CD4-positive, alpha-beta T cell (primary cell): ENCODE measurements at places on chromosomes 4 and X.

GRCh38 chrX:47723689-47724088 is 64.7 kb upstream of the UXT start:
- DNase-seq, result no peak

DNA sequence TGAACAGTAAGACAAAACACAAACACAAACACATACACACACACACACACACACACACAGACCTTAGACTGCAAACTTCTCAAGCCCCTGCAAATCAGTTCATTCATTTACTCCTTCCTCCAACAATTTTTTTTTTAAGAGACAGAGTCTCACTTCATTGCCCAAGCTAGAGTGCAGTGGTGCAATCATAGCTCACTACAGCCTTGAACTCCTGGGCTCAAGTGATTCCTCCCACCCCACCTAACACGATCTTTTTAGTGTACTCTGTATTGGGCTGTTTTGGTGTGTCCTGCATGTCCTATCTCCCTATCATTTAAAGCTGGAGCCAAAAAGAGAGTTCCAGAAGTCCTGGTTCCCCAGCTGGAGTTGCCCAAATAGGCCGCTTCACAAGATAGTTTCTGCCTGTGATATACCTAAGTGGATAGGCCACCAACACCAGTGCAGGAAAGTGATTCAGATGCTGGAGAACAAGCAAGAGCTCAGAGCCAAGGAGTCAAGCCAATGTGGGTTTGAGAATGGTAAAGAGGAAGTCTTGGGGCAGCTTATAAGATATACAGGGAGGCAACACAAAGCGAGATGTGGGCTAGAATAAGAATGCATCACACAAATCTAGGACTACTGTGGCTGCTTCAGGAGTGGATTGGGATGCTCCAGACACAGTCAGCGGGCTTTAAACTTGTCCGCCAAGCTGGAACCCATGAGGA is 85.4 kb upstream of the RAPGEF2 start:
- DNase-seq, result no peak

DNA sequence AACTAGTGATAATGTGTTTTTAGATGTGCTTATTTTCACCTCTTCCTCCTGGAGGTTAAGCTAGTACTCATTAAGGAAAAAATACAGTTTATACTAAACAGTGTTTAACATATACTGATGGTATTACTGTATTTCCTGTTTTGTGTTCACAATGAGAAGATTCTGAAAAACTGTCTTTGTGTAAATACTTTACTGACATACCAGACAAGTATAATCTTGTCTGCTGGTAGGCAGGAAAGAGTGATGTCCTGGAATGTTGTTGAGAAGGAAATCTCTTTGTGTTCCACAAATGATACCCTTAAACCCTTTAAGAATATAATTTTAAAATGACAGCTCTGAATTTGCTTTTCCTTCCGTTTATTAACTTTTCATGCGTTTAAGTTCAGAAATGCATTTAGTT is 205.5 kb upstream of the NUDT6 start:
- DNase-seq, result no peak

GRCh38 chr4:25441519-25442117 is 64.6 kb downstream of the ANAPC4 start:
- no peak for DNase-seq

DNA sequence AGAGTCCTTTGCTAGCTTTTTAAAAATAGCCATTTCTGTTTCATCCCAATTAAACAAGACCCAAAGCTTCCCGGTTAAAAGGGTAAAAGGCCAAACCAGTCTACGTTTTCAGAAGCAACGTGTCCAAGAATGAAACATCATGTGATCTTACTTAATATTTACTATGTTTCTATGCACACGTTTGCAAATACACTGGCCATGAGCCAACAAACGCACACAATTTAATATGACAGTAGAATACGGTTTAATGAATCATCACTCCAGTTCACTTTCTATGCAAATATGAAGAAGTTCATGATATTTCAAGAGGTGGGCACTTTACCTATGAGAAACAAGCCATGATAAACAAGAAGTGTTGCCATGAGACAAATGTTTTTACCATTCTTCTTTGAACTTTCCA is 4.3 kb downstream of the NR0B1 start:
- DNase-seq, result no peak

- DNase-seq, result no peak
Observed at GRCh38 chr4:113050371-113050755, 910 bp downstream of the ANK2 start.

GRCh38 chr4:74297539-74297938 is 10.7 kb upstream of the EPGN start:
- DNase-seq, result no peak
